ENCODE measurements at places on chromosomes 13 and 19.

GRCh38 chr19:47506459-47506858 lies 8.4 kb downstream of the NAPA start:
- DNase-seq = no peak

GRCh38 chr19:51473009-51473707 lies 5.2 kb upstream of the CEACAM18 start:
- DNase-seq = peak; percentile 29

GRCh38 chr13:80873589-80873988 lies 532.7 kb upstream of the SPRY2 start:
- no peak for DNase-seq

DNA sequence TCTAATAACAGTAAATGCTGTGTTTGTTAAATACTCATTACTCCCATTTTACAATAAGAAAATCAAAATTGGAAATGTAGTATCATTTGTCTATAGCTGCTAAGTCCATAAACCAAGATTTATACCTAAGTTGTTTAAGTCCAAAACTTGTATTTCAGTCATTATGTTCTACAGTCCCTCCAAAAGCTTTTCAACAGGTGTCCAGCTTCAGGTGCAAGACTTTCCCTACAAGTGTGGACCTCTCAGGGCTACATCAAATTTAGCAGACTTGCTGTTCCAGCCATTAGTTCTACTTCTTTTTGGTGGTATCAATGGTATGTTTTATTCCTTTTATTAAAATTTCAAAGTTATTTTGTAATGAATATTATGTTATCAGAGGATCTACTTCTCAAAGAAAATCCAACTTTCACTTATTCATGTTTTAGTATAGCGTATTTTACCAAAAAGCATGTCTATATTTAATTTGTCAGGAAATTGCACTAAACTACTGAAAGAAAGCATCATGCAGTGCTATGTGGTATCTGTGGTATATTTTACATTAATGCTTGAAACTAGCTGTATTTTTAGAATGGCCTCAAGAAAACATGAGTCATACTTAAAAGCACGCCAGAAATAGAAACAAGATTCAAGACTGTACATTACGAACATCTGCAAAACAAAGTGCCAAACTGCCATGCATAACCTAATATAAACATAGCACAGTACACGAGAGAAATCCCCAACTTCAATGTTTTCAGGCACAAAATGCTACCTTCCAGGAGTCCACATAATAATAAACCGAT lies 44.5 kb downstream of the VWA8 start:
- no peak for DNase-seq

- no peak for DNase-seq
Observed at GRCh38 chr19:49442354-49442753, 1.0 kb upstream of the SLC17A7 start.

DNA sequence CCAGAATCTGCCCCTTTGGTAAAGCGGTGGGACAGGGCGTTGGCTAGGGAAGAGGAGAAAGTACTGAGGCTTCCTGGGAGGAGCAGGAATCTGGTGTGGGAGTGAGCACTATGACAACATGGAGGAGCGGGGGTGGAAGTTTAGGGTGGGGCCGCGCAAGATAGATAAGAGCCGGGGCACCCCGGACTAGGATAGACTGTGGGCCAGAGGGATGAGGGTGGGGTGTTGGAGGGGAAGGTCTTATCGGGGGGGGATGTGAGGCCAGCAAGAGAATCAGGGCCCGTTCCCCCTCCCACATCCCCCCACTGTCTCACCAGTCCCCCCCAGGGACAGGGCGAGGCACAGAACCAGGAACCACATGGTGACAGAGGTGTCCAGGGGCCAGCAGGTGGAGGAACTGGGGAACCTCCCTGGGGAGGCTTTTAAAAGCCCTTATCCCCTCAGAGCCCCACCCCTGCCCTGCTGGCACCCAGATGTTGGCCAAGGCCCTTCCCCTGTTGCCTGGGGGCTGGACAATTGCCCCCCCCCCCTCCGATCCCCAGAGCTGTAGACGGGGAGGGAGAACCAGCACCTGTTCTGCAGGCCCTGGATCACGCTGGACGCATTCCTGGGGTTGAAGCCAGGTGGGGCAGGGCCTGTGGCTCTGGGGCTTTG lies at the start of gene KLK1:
Gene KLK1 (minus strand): TSS at position 399 of the 654 bp plus-strand sequence. CDS start 39 bp downstream, at position 360.
- DNase-seq = no peak

GRCh38 chr19:10760273-10760944 lies 42.5 kb downstream of the DNM2 start:
- peak; percentile 28 for DNase-seq

- DNase-seq = no peak
Observed at GRCh38 chr19:55173714-55174409, 6.2 kb downstream of the SYT5 start.

GRCh38 chr19:2015608-2015950 lies at the start of gene BTBD2:
Gene BTBD2, minus strand, starts transcription at chr19:2015714. Its CDS starts 11 bp downstream, at chr19:2015703.
- peak; percentile 67 for DNase-seq

- peak; percentile 31 for DNase-seq
Observed at GRCh38 chr19:13398780-13399726, 107.2 kb downstream of the CACNA1A start.
